Dermis blood vessel endothelial cell (primary cell): ENCODE measurements at places on chromosomes 4 and X.

GRCh38 chr4:1323280-1323634, 23.8 kb upstream of the UVSSA start:
- no peak for DNase-seq

DNA sequence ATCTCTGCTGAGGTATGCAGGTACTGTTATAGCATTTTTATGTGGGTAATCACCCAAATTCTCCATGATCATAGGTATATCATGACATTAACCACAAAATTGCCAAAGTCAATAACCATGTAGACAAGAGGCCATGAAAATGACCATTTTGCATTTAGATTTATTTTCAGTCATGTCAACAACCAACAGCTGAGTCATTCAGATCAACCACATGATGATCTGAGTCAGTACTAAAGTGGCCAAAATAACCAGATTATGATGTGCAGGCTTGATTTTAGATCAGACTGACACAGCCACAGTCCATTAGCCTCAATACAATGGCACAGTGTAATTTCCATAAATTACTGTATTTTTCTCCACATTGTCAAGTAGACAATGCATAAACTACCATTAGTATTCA, 240.5 kb downstream of the GRIA3 start:
- no peak for DNase-seq

GRCh38 chr4:113692809-113693411, 68.6 kb downstream of the CAMK2D start:
- DNase-seq = no peak

- no peak for DNase-seq
Measured at GRCh38 chr4:70577220-70577927, 14.7 kb upstream of the AMBN start.

DNA sequence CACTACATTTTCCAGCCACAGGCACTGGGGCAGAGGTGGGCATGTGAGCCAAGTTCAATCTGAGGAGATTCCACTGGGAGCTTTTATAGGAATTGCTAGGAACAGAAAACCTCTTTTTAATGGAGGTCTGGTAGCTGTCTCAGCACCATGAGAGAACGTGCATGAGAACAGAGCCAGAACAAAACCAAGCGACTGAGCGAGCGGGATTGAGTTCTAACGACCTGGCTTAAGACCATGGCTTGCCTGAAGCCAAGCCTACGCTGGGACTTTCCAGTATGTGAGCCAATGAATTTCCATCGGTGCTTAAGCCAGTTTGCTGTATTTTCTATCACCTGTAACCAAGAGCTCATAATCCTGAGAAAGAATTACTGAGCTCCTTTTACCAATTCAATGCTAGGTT, 183.7 kb downstream of the NR3C2 start:
- DNase-seq = no peak

DNA sequence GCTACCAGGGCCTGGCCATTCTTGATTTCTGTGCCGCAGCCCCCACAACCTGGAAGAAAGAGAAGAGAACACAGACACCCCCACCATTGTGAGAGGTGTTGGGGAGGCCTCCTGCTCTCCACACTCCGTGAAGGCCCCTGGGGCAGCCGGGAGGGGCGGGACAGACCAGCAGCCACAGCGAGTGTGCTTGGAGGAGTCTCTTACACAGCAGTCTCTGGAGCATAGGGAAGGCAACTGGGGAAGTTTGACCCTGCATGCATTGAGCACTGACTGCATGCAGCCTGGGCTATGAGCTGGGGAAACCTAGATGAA, 77.9 kb downstream of the ABLIM2 start:
- no peak for DNase-seq
